ENCODE measurements at places on chromosomes 1 and 21. TPM values are rescaled to one million over a fixed set of nuclear protein-coding genes. Genes with fewer than 3 reads are reported as not detected.

FHAD1 gene
- 3.6 TPM for polyA plus RNA-seq

DNA sequence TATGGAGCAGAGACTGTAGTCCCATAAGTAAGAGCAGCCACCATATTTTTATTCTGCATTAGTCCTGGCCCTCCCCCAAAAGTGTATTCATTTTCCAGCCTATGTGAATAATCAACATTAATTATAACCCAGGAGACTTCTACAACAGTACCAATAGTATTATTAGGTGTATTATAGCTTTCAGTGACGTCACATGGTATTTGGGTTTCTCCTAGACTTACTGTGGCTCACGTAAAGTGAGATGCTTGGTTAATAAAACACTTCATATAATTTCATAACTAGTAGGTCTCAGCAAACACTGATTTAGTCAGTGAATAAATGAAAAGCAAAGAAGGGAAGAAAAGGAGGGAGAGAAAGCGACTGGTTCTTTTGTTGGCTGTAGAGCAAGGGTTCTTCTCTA lies 86.2 kb downstream of the ZP4 start:
- DNase-seq = no peak

DNA sequence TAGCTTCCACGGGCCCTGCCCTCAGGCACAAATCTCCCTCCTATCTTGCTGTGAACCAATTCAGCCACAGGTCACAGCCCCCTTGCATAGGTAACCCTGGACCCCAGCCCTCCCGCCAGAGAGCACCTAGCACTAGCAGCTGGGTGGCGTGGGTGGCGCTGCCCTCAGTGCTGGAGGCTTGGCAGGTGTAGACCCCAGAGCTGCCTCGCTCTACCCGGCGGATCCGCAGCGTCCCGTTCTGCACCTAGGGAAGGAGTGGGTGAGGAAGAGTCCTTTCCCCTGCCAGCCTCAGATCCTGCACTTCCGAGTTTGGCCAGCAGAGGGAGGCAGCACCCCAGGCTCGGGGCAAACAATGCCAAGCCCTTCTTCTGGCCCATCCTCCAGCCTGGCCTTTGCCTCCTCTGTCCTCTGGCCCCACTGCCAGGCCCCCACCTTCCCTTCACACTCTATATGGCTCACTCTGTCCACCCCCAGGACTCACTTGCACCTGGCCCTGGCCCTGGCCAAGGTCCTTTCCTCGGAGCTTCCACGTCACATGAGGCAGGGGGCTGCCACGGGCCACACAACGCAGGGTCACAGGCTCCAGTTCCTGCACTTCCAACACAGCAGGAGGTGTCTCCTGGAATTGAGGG lies 9.0 kb downstream of the IGSF9 start:
- DNase-seq = no peak

DNA sequence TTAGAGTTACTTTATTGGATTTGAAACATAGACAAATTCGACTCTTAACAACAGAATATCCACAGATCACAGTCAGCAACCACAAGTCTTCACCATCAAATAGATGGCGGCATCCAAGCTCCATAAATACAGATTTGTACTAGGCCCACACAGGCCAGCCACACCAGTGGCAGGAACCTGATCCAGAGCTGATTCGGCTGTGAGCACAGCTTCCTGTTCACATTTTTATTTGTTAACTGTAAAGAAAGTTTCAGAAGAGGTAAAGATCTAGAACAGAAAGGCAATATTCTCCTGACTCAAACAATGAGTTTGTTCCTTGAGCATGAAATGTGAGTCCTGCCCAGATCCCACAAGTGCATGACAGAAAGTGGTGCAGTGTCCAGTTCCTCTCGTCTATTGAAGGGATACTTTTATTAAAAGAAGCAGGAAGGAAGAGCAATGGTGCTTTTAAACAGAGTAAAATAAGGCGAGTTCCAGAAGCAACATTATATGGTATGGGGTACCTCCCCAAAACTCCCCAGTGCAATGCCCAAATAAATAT lies 205.8 kb downstream of the SLC45A1 start:
- no peak for DNase-seq

GRCh38 chr1:227453631-227454355 lies 109.6 kb upstream of the ZNF678 start:
- no peak for DNase-seq

TRAF5 gene
- polyA plus RNA-seq = 13.8 TPM

DNA sequence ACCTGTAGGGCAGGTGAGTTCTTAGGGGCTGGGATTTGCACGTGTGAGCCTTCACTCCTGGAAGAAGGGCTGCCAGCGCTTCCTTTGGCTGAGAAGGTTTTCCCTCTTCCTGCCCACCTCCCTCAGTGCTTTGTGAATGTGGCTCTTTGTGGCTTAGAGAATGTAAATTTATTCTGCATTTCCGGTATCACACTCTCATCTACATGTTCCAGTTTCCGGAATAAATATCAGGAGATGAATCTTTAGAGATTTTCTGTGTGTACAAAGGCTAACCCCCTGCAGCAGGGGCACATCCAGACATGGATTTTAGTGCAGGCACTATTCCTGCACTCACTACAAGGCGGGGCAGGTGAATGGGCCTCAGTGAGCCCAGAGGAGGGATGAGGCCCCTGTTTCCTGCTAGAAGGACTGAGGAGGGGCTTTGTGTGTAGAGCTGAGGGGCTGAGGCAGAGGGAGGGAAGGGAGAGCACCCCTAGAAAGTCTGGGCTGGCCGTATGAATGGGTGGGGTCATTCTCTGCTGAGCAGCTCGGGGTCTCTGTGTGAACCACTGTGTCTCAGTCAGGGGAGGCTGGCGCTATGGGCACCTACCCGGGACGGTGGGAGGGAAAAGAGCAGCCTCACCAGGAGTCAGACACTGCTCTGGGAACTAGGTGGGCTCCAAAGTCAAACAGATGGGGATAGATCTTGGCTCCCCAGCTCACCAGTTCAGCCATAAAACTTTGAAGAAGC lies 207.5 kb downstream of the MATN1 start:
- no peak for DNase-seq
